ENCODE measurements at places on chromosomes 16 and 17.

DNA sequence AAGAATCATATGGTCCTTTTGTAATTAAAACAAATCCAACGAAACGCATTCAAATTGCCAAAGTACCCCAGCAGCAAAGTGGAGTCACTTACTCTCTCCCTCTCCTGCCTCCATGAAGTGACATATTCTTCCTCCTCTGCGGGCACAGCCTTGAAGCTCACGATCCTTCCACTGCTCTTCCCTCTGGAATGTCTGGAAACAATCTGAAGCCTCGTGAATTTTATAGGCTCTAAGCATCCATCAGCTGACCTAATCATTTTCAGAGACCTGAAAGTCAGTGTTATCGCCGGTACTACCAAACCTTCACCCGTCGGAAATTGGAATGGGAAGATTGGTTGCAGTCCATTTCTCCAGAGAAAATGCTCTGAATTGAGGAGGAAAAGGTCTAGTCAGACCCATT lies 134.5 kb upstream of the FOXF1 start:
- DNase-seq, result no peak

GRCh38 chr17:75475851-75476250 lies 19.4 kb downstream of the TMEM94 start:
- no peak for DNase-seq

DNA sequence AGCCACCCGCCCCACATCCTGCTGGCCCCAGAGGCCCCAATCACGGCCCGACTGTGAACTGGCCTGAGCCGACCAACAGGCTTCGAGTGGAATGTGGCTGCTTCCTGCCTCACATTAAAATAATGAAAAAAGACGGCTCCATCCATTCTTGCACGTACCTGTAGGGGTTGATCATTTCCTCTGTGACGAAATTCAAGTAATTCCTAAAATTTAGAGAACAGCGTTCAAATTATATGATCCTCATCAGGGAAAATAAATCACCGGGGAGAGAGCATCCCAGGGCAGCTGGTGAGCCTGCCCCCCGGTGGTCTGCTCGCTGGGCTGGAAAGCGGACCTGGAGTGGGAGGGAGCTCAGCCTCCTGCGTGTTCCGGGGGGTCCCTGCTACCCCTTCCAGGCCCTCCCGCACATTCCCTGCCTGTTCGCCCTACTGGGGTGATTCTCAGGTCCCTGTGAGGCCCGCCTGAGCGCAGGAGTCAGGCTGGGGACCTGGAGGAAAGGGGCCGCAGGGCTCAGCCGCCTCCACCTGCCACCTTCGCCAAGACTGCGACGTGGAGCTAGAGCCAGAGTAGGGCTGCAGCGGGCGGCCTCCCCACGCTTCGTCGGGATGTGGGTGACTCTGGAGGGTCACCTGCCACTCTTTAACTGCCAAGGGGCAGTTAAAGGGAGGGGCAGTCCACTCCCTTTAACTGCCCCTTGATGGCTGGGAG lies 28.9 kb downstream of the SLC7A5 start:
- DNase-seq, result no peak

DNA sequence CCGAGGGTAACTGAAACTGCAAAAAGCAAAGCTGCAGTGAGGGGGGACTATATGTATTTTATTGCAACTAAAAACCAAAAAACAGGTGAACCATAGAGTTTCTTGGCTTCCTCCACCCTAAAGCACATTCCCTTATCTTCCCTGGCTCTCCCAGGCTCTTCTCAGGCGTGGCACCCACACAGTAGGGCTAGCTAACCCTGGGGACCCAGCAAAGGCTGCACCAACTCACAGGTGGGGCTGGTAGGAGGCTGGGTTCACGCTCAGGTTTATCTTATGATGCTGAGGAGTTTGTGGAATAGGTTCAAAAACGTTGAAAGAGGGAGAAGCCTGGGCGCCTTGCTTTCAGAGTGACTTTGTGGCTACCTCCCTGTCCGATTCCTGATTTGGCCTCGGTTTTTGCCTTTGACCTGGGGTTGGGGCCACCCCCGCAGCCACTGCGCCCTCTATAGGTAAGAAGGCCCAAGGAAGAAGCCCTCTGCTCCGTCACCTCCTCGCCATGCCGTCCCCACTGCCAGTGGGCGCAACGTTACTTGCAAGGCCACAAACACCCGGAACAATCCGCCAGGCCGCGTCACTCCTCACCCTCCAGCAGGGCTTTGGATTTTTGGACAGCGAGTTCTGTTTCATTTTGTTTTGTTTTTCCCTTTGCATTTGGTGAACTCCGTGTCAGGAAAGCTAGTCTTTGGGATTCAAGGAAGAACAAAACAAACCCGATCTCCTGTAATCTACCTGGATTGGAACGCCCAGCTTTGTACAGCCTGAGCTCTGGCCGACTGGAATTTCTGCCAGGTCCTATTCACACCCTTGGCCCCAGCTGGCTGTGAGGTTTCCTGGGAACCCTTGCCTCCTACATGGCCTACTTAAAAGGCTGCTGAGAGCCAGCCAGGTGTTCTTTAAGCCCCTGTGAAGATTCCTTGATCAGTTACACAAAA lies 60.8 kb downstream of the TBC1D16 start:
- DNase-seq, result no peak

- no peak for DNase-seq
Observed at GRCh38 chr17:76789235-76789788, 51.4 kb downstream of the MFSD11 start.

- no peak for DNase-seq
Observed at GRCh38 chr17:57050306-57050705, 34.7 kb upstream of the AKAP1 start.

DNA sequence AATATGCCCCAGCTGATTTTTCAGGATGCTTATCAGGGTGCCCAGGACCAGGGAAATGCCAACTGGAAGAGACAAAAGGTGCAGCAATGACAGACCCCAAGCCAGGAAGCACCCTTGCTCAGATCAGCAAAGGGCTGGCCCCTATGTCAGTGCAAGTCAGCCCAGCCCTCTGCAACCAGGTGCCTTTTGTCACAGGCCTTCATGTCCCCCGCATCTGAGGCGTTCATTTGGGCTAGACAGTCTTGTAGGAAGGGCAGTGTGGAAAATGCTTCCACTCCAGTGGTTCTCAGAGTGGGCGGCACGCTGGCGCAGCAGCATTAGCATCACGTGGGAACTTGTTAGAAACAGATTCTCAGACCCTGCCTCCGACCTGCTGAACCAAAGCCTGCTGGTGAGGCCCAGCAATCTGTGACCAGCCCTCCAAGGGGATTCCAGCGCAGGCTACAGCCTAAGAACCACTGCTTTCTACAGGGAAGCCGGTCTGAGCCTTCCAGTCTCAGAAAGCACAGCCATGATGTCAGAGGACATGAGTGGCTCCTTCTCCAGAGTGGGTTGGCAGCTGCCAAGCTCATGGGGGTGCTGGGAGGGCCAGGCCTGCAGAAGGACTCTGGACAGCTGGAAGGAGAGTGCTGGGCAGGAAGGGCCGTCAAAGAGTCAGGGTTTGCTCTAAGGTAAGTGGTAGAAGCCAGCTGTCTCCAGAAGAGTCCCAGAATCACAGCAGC lies 13.1 kb downstream of the SLC47A2 start:
- DNase-seq, result no peak

DNA sequence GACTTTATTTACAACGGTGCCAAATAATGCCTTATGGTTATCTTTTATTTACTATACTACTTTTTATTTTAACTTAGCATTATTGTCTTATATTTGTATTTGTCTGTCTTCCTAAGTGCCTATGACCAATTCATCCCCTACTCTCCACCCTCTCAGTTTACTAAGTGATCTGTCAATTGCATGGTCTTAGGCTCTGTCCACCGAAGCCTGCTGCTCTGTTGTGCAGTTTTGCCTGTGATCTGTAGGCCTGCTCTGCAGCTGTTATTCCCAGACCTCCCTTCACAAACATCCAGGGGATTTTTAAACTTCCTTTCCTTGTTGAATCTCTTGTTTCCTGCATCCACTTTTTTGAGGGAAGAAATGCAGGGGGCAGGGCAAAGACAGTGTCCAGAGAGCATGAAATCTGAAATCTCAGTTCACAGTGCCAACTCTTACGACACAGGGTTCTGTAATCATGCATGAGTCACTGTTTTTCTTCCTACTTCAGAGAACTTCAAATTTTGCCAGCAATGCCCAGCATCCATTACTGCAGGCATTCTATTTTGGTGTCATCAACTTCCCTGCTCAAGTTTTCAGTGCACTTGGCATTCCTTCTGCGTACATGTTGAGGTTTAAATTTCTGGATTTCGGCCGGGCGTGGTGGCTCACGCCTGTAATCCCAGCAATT lies 11.4 kb downstream of the SLFN5 start:
- no peak for DNase-seq

DNA sequence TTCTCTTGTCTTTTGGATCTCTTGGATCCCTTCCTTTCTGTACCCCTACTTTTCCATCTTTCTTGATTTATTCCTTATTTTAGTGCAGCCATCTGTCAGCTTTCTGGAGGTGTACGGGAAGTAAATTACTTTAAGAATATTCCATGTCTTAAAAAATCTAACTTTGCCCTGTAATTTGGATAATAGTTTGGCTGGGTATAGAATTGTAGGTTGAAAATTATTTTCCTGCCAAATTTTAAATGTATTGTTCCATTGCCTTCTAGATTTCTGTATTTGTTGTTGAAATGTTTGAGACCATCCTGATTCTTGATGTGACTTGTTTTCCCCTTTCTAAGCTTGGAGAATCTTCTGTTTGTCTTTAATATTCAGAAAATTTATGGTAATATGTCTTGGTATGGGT lies 2.1 kb downstream of the DDX19B start:
- DNase-seq, result no peak

DNA sequence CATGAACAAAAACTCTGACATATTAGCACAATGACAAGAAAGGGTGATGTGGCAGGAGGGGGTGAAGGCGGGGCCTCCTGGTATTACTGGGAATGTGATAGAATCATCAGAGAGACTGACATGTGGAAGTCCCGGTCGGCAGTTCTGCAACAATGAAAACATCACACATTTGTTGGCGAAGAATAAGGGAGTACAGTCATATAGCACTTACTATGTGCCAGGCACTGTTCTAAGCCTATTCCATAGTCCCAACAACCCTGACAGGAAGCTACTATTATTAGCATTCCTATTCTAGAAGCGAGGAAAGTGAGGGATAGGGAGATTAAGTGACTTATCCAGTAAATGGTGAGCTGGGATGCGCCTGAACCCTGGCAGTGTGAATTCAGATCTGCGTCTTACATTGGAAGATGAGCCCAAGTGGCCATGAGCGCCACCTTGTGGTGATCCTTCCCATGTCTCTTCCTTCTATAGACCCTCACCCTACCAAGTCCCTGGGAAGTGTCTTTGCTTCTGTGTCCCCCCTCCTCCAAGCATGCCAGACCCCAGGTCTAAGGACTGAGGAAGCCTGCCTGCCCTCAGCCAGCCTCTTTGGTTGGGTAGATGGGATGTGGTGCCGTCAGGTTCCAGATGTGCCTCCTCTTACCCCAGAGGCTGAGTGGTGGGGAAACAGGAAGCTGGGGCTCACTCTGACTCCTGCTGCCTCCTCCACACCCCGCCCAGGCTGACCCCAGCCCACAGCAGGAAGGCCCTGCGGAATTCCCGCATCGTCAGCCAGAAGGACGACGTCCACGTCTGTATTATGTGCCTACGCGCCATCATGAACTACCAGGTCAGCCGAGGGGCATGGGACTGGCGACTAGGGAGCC lies 14.0 kb downstream of the FMNL1 start:
- DNase-seq, result no peak

DNA sequence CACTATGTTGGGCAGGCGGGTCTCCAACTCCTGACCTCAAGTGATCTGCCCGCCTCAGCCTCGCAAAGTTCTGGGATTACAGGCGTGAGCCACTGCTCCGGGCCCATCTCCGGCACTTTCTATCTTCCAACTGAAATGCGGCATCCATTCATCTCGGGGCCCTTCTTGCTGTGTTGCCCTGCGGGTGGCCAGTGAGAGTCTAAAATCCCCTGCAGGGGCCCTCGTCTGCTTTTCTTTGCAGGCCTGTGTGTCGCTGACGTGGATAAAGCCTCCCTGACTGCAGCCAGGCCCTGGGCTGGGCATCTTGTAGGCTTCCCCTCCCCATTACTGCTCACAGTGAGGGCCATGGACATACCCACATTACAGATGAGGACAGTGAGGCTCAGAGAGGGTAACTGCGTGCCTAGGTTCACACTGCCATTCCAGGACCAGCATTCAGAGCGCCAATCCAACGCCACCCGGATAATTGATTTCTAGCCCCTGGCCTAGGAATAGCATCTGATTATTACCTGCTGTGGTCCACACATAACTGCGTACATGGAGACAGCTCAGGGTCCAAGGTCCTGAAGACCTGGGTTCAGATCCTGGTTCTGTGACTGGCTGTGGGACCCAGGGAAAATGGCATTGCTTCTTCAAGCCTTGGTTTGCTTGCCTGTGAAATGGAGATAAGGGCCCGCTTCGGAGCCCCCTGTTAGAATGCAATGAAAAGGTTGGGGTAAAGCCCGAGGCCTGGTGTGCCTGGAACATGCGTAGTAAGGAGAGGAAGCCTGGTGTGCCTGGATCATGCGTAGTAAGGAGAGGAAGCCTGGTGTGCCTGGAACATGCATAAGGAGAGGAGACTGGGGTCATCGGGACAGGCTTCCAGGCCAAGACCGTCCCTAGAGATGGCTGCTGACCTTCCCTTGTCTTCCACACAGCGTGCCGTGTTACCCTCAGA lies 25.0 kb downstream of the CRISPLD2 start:
- no peak for DNase-seq

DNA sequence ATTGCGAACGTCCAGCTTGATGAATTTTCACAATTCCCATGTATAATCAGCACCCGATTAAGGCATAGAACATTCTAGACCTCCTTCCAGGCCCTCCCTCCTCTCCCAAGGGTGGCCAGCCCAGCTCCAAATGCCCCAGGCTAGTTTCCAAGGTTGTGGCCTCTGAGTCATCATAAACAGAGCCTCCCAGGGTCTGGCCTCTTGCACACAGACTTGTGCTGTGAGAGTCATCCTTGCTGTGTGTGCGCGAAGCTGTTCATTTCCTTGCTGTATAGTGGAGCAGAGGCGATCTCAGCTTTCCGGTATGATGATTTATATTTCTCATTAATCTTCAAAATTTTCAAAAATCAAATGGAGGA lies 20.5 kb upstream of the JPH3 start:
- no peak for DNase-seq

DNA sequence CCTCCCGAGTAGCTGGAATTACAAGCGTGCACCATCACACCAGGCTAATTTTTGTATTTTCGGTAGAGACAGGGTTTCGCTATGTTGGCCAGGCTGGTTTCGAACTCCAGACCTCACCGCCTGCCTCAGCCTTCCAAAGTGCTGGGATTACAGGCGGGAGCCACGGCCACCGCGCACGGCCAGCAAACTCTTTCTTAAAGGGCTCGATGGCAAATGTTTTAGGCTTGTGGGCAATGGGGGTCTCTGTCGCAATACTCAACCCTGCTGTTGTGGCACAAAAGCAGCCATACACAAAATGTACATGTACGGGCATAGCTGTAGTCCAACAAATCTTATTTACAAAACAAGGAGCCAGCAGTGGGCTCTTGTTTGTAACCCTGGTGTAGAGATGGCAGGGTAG lies 18.4 kb downstream of the PARN start:
- DNase-seq, result no peak

- no peak for DNase-seq
Observed at GRCh38 chr17:66240013-66240412, 10.8 kb upstream of the APOH start.

DNA sequence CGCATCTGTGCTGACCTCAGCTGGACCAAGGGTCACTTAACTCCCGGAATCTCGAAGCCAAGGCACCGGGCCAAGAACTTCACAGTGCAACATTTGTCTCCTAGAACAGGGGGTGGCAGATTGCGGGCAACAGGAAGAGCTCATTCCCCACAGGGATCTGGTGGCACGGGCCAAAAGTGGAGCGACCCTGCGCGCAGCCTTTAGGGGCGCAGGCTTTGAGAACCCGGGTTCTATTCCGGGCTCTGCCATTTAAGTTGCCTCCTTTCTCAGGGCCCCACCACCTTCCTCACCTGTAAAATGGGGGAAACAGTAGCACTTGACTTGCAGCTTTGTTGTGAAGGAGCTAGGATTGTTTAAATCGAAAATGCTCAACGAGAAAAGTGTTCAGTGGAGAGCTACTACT lies 651 bp downstream of the SHMT1 start:
- DNase-seq, result peak; percentile 73
